SJSA1 (cell line): ENCODE measurements at places on chromosomes 11 and 22. TPM values are rescaled to one million over a fixed set of nuclear protein-coding genes. Genes with fewer than 3 reads are reported as not detected.

GRCh38 chr11:69203901-69204245 lies 48.1 kb downstream of the SMIM38 start:
- no peak for DNase-seq

GRCh38 chr11:57358991-57359390 lies 20.8 kb downstream of the P2RX3 start:
- DNase-seq = no peak

DNA sequence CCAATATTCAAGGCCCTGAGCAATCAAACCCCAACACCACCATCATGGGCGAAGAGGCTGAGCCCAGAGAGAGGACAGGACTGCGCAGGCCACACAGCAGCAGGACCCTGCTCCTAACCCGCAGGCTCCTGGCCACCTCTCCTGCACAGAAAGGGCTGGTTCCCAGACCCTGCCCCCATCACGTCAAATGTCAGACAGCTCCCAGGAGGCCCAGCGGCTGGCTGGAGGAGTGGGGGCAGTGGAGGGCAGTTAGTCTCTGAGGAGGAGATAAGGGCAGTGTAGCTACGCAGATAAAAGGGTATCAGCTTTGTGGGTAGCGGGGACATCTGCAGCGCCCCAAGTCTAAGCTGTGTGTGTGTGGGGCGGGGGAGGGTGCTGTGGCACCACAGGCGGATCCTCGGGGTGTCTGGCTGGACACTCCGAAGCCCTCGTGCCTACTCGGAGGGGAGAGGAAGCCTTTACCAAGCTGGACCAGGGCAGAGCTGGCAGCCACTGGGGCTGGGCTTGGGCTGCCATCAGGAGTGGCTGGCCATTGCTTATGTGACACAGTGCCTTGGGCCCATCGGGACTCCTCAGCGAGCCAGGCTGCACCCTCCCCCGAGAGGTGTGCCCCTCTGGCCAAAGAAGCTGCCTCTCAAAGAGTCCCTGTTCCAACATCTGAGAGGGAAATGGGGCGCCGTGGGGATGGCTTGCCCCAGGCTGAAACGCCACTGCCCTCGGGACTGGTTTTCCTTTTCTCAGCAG lies 21.5 kb downstream of the FADS3 start:
- DNase-seq = no peak

GRCh38 chr11:3197044-3197695 lies 21.4 kb downstream of the MRGPRG start:
- DNase-seq = no peak

DNA sequence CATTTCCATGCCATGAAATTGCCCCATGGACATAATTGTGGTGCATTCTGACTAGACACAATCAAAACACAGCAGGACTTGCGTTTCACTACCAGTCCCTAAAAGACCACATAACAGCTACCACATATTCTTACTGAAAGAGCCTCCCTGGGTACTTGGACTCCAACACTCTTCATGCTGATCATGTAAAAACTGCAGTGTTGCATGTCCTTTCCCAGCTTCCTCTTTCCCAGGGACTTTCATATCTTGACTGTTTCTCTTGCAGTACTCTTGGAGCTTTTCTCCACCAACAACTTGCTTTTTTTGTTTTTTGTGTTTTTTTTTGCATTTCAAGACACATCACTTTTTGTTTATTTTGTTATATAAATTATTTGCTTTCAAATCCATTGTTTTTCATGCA lies 22.9 kb downstream of the MS4A6E start:
- no peak for DNase-seq

DNA sequence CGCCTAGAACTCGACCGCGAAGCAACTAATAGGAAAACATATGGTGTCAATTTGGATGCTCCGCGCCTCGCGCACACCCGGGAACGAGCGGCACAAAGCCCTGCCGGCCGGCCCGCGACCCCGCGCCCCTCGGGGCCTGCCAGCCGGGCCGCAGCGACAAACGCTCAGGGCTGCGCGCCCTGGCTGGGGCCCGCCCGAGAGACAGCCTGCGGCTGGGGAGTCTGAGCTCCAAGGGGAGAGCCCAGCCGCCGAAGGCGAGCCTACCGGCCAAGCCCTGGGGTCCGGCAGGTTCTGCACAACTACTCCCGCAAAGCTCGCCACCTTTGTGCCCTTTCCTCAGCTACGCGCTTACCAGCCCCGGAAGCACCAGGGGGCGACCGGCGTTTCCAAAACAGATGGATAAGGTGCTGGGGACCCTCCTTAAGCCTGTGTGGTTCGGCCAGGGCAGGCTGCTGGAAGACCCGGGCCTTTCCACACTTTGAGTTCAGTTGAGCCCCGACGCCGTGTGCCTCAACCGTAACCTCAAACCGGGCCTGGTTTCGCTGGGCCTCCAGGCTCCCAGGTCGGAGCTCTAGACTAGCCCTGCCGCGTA lies 6.0 kb downstream of the PAX6 start:
- DNase-seq = no peak

DNA sequence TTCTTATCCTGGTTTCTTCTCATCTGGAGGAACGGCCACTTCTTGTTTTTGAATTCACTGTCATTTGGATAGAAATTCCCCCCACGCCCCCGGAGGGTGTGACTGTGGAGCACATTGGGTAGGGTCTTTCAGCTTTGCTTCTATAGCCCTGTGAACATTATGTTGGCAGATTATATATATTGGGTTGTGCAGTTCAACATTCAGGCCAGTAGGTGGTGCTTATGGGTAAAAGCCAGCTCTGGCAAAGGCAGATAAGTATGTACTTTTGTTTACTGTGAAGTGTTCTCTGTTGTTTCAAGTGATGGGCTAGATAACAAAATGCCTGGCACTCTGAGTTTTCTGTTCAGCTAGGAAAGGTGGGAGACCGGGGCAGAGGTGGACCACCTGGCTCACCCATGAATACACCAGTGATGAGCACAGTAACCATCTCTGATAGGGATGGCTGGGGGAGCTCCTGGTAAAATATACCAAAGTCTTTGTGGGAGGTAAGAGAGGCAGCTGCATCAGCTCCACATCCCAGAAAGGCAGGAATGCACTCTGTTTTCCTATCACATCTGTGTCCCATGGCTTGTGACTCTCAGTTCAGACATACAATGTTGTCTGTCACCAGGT lies 1348.2 kb upstream of the RAG2 start:
- DNase-seq = no peak

DNA sequence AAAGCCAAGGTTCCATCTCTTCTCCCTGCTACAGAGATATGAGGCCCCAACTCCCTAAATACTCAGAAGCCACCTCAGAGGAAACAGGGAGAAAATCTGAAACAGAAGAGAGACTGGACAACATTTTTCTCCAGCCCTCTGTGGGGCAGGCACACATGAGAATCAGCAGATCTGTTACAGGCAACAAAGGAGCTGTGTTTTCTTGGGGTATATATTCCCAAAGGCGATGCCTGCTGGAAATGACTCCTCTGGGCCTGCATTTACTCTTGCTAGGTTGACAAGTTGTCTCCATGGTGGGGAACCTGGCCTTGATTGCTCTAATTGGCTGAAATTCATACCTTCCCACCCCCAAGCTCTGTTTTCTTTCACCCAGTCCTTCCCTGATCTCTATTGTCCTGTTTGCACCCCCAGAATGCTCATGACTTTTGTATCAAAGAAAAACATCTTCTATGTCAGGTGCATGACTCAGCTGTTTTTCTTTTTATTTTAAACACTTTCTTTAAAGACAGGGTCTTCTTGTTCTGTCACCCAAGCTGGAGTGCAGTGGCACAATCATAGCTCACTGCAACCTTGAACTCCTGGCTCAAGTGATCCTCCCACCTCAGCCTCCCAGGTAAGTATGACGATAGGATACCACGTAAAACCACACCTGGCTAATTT lies 23.5 kb upstream of the P2RY6 start:
- no peak for DNase-seq

- DNase-seq = no peak
Measured at GRCh38 chr11:15213471-15214231, 98.9 kb downstream of the INSC start.

DNA sequence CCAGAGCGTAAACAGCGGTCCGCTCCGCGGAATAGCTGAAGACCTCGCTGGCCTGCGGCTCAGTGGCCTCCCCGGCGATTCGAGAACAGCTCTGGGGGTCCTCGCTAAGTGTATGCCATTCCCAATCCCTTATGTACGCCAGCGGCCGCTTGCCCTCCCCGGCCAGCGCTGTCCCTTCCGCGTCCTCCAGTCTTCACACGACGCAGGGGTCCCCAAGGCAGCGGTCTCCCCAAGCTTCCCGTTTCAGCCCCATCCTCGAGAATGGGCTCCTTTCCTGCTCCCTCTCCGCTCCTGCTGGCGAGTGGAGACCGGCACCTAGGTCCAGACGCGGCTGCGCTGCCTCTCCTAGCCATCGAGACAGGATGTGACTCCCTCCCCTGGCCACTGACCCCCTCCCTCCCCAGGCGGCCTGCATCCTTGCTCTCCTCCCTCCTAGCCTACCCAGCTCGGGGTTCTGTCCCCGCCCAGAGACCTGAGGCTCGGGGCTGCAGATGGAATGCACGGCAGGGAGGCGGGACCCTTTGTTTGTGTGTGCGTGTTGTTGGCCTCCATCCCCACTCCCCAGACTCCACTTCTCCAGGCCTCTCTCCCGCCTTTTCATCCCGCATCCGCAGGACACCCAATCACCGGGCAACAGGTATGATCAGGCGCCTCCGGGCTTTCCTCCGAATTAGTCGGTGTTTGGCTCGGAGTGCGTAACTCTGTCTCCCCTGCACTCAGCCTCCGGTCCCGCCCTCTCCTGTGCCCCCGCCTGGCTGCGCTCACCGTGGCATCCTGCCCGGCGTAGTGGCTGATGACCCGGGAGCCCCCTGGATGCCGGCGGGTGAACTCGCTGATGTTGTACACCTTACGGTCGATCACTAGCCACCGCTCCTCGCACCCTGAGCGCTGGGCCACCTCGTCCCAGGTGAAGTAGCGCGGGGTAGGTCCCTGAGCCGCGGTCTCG lies 740 bp downstream of the FADS1 start:
- peak; percentile 92 for DNase-seq

- DNase-seq = no peak
Measured at GRCh38 chr22:41239443-41240128, 1.1 kb downstream of the CHADL start.

- DNase-seq = peak; percentile 76
Measured at GRCh38 chr11:113690619-113691569, 15.2 kb downstream of the TMPRSS5 start.

- DNase-seq = no peak
Measured at GRCh38 chr22:36256478-36256877, 3.5 kb downstream of the APOL1 start.

- DNase-seq = peak; percentile 73
Measured at GRCh38 chr11:63635762-63636465, 21.7 kb upstream of the PLAAT3 start.

GRCh38 chr11:44813401-44813800 lies 86.6 kb downstream of the TSPAN18 start:
- DNase-seq = no peak

DNA sequence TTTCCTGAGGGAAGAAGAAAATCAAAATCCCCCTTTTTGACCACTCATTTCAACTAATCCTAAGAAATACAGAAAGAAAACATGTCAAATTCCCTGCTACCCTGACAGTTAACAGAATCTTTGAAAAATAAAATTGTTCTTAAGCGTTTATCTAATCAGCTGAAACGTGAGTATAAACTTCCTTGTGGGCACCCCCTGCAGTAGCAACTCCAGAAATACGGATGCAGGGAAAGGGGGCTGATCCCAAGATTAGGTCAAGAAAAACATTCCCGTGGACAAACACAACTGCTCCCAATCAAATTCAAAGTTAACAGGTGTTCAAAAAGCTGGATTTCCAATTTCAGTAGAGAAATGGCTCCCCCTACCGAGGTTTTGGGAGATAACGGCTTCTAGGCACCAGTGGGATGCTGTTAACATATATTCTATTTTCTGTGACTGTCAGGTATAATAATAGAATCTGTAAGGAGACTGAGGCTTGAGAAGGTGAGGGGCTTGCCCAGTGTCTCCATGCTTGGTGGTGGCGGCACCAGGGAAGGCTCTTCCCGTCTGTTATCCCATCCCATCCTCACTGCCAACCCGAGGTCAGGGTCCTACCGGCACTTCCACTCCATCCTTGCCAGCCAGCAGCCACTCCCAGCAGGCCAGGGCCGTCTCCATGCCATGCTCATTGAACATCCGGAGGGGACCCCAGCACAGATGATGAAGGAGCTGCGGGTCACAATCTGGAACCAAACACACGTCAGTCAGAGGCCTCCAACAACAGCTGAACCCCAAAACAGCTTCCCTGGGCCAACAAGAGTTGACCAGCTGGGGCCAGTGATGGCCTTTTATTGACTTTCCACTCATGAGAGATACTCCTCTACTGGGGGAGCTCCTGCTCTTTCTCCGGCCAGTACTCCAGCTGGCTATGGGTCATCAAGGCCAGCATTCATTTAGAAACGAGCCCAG lies 32.0 kb upstream of the SERPIND1 start:
- DNase-seq = no peak

DNA sequence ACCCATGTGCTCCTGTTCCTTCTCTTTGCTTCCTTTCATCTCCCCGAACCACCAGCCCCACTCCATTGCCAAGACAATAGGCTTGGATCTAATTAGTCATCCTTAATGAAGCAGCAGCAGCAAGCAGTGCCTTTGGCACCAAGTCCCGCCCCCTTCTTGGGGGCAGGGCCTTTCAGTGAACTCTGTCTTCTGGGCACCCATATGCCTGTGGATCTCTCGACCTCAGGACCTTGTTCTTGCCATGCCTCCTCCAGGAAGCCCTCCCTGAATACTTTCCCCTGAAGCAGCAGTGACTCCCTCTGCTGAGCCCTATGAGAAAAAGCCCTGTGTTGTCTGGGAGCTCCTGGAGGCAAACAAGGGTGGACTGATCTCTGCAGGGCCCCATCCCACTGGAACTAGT lies 32.1 kb downstream of the ARHGEF17 start:
- no peak for DNase-seq

- DNase-seq = no peak
Measured at GRCh38 chr22:39422721-39423120, 23.1 kb downstream of the TAB1 start.

GRCh38 chr11:47992959-47993820 lies 12.8 kb downstream of the PTPRJ start:
- peak; percentile 80 for DNase-seq

DNA sequence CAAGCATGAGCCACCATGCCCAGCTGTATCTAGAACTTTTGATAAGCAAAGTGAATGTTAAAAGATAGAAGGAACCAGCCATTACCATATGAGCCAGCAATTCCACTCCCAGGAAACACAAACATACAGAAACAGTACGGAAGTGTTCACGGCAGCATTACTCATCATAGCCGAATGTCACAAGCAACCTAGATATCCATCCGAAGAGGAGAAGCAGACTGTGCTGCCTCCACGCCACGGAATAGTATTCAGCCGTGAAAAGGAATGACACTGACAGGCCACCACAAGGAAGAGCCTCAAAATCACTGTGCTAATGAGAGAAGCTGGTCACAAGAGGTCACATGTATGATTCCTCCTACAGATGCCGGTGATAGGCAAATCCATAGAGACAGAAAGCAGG lies 17.6 kb upstream of the MGAT3 start:
- DNase-seq = peak; percentile 41

- DNase-seq = no peak
Measured at GRCh38 chr11:3879216-3879966, 23.9 kb downstream of the STIM1 start.

GRCh38 chr11:111748035-111748804 lies 18.0 kb downstream of the PPP2R1B start:
- DNase-seq = no peak

- no peak for DNase-seq
Measured at GRCh38 chr11:62666259-62666926, 1.3 kb downstream of the CSKMT start.

CATSPERZ gene
- total RNA-seq = not detected in 2 replicates

THY1 gene
- 7.4 and 51.6 TPM in 2 replicates for total RNA-seq

OR51I1 gene
- total RNA-seq = not detected in 2 replicates

PYGM gene
- 0.45 TPM in 1 of 2 replicates, not detected in the other for total RNA-seq

CDC45 gene
- 59.6 and 72.5 TPM in 2 replicates for total RNA-seq

CACNA1I gene
- 0.03 TPM in 1 of 2 replicates, not detected in the other for total RNA-seq

OR4D5 gene
- not detected in 2 replicates for total RNA-seq

PKNOX2 gene
- total RNA-seq = not detected in 2 replicates

CSF2RB gene
- 0.03 TPM in 1 of 2 replicates, not detected in the other for total RNA-seq

CRY2 gene
- 16.1 and 17.3 TPM in 2 replicates for total RNA-seq

IL17REL gene
- not detected in 2 replicates for total RNA-seq
